Stimulated activated CD8-positive, alpha-beta memory T cell treated with anti-CD3 and anti-CD28 coated beads, Interleukin-4, amount 100 ng/mL, for 1 hour (primary cell): ENCODE measurements at places on chromosomes 11 and 22.
A peak's percentile ranks its signal among the peaks of the same experiment; 100 is the strongest.

DNA sequence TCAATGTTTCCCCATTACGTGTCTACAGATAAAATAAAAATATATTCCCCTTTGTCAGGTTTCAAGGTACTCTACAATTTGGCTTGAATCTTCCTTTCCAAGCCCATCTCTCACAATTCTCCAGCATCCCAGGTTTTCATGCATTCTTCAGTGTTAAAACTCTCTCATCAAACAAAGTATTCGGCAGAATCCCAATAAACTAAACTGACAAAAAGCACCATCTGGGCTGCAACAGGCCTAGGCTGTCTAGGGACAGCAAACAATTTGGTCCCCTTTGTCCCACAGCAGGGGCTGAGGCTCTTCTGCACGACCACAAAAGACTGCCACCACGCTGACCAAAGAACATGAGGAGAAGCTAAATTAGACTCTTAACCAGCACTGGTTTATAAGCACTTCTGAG lies 159.4 kb downstream of the CADM1 start:
- no peak for DNase-seq

GRCh38 chr22:32710896-32711295 lies 90.6 kb upstream of the TIMP3 start:
- no peak for DNase-seq

GRCh38 chr11:17642980-17643379 lies 76.4 kb upstream of the MYOD1 start:
- DNase-seq: no peak

DNA sequence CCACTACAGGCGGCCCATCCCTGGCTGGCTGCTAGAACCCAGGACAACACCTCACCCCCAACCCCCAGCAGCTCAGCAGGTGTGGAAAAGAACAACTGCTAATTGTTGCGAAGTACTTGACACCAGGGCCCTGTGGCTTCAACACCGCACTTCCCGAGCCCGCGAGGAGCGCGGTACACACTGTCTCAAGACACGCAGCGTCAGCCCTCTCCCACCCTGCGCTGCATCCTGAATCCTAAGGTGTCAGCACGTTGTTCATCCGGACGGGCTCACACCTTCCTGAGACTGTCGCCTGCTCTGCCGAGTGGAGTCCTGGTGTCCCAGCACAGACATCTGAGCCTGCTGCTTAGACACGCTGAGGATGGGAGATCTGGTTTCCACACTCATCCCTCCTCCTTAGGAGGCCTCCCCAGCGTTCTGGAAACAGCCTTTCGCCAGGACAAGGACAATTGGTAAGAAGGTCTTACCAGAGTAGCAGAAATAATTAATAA lies 1336.2 kb downstream of the BRD1 start:
- DNase-seq: no peak

- DNase-seq: no peak
Measured at GRCh38 chr11:117786135-117786870, 10.7 kb downstream of the DSCAML1 start.

GRCh38 chr11:78809931-78810541 lies 235.4 kb upstream of the NARS2 start:
- no peak for DNase-seq

GRCh38 chr11:120597250-120598215 lies 86.0 kb downstream of the GRIK4 start:
- no peak for DNase-seq

GRCh38 chr11:13303668-13304649 lies 26.4 kb downstream of the BMAL1 start:
- no peak for DNase-seq

- no peak for DNase-seq
Measured at GRCh38 chr11:8360086-8360828, 96.6 kb upstream of the LMO1 start.

DNA sequence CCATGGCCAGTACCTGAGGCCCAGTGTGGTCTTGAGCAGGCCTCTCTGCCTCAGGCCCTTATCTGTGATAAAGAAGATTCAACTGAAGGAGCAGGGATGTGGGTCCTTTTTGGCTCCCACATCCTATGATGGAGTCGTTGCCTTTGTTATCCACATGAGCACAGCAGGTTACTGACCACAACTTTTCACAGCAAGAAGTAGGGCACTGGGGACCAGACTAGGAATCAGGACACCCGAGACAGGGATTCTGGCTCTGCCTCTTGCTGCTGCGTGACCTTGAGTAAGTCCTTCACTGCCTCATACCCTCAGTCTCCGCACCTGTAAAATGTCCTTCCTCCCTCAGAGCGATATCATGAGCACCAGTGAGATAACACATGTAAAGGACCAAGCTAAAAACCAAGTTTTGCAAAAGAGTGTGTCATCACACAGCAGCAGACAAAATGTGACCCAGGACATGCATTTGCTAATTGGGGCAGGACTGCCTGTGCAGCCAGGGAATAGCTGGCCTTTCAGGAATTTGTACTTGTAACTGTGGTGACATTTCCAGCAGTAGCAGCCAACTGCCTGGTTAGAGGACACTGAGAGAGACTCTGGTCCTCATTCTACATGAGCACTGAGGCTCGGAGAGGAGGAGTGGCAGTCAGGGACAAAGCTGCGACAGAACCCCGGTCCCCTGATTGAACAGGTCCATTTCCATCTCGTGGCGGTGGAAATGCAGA lies 13.2 kb upstream of the SMIM35 start:
- DNase-seq: no peak

DNA sequence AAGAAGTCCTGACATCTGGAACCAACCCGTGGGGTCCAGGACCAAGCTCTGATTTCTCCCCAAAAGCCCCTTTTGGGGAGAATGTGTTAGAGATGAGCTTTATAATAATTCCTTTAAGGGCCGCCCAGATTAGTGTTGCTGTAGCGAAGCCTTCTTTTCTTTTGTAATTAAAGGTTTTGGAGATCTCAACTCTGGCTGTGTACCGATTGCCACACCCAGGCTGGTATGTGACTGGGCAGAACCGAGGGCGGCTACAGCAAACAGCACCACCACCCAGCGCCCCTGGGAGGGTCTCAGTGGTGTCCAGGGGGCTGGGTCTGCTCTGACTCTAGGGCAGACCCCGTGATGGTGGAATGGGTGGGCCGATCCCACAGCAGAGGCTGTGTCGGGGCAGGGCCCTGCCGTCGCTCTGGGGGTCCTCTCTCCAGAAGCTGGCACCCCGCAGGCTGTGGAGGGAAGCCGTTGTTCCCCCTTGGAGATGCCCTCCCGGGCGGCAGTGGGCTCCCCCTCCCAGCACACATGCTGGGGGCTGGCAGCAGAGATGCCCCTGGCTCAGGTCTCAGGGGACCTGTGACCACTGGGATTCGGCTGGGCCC lies 31.0 kb downstream of the TPCN2 start:
- no peak for DNase-seq

- DNase-seq: no peak
Measured at GRCh38 chr11:101008961-101009689, 120.5 kb downstream of the PGR start.

GRCh38 chr22:19178657-19179496 lies at the start of gene SLC25A1:
SLC25A1 (minus strand) TSS chr22:19178736; CDS start chr22:19178673, 63 bp downstream.
- DNase-seq: peak; percentile 55

DNA sequence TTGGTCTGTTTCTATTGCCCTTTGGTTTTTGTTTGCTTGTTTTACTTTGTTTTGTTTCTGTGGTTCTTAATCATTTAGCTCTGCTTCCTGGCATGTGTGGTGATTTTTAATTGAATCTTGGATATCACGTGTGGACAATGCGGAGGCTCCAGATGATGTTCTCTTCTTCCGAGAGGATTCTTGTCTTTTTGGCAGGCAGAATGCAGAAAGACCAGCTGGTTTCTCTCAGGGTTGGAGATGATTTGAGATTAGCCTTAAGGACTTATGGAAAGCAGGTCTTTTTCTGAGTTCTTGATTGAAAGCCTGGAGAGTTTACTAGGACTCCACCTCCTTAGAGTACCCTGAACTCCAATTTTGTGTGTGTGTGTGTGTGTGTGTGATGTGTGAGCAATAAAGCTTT lies 21.0 kb upstream of the ANO1 start:
- no peak for DNase-seq

DNA sequence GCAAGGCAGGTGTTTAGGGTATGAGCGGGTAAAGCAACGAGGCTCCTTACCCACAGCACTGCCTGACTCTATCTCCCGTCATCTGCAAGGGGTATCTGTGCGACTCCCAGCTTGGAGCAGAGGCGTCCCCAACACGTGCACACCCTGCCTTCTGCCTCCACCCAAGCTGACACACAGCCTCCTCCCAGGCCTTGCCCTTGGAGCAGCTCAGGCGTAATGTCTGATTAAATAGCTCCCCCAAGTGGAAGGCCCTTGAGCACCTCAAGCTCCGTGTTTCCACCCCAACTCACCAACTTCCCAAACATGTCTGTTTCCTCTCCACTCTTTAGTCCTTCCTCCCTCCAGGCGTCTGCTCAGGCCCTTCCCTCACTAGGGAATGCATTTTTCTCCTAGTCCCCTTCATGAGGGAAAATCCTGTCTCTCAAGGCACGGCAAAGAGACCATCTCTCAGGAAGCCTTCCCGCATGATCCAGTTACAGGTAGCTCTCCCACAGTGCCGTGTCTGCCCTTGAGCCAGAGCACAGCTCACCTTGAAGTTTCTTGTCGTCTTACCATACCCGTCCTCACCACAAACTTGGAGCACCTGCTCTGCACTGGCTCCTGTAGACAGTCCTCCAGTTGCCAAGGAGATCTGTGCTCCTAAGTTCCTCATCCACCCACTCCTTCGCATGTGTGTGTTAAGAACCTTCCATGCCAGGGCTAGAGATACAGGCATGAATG lies 15.8 kb downstream of the CYB5R2 start:
- no peak for DNase-seq

- DNase-seq: no peak
Measured at GRCh38 chr11:62124186-62125113, 639 bp downstream of the INCENP start.

GRCh38 chr11:122399375-122399774 lies 256.1 kb upstream of the UBASH3B start:
- no peak for DNase-seq

DNA sequence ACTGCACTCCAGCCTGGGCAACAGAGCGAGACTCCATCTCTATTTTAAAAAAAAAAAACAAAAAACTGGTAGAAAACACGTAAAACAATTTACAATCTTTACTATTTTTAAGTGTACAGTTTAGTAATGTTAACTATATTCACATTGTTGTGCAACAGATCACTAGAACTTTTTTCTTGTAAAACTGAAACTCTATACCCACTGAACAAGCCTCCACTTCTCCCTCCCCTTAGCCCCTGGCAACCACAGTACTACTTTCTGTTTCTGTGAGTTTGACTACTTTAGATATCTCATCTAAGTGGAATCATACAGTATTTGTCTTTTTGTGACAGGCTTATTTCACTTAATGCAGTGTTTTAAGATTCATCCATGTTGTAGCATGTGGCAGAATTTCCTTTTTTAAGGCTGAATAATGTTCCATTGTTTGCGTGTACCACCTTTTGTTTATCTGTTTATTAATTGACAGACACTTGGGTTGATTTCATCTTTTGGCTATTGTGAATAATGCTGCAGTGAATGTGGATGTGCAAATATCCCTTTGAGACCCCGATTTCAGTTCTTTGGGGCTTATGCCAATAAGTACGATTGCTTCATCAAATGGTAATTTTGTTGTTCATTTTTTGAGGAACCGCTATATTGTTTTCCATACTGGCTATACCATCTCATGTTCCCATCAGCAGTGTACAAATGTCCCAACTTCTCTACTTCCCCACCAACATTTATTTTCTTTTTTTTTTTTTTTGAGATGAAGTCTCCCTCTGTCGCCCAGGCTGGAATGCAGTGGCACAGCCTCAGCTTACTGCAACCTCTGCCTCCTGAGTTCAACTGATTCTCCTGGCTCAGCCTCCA lies 11.0 kb downstream of the DDB2 start:
- no peak for DNase-seq

DNA sequence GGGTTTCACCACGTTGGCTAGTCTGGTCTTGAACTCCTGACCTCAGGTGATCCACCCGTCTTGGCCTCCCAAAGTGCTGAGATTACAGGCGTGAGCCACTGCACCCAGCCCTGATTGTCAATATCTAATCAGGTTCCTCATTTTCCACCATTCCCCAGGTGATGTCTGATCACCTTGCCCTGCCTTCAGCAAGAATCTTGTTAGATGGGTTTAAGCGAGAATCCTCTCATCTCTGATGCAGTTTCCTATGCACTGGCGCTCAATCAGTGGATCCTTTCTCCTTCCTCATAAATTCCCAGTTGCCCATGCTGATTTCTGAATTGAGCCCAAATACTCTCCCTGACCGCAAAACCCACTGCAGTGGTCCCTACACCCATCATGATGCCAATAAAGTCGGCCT lies 664 bp upstream of the ZC3H7B start:
- no peak for DNase-seq

- no peak for DNase-seq
Measured at GRCh38 chr11:121039971-121040613, 16.2 kb downstream of the TBCEL start.

- DNase-seq: no peak
Measured at GRCh38 chr11:15128621-15129020, 13.9 kb downstream of the INSC start.

- DNase-seq: no peak
Measured at GRCh38 chr22:33447733-33448132, 389.6 kb upstream of the SYN3 start.

GRCh38 chr11:134562196-134562595 lies 150.2 kb upstream of the B3GAT1 start:
- no peak for DNase-seq

DNA sequence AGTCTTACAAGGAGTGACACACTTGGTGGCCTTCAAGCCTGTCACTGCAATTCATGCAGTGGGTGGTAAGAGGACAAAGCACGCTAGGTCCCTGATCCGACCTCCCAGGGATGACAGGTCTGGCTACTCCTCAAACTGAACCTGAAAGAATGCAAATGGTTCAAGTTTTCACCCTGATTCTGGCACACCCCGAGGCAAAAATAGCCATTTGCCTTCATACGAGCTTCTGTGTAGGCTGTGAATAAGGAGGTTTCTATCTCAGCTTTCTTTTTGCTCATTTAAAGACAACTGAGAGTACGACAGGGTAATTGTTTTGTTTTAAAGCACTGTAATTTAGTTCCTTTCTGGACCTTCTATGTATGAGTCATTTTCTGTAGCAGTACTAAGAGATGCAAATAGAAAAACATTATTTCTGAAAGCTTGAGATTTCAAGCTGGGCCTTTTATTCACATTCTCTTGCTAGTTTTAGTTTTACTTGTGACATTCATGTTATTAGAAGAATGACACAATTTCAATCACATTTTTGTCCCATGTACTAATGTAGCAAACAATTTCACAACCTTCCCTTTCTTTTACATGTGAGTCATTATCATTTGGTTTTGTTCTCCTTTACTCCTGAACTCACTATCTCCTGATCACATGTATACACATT lies 56.6 kb upstream of the FDX1 start:
- no peak for DNase-seq
